ENCODE measurements at places on chromosomes 2 and 18. TPM values are rescaled to one million over a fixed set of nuclear protein-coding genes. Genes with fewer than 3 reads are reported as not detected.

- no peaks in the 10 kb centered on the region for H3K4me1 ChIP-seq
- no peaks in the 10 kb centered on the region for H3K27me3 ChIP-seq
- DNase-seq, result no peak
- H3K27ac ChIP-seq, result no peak overlapping the region
- no peaks in the 10 kb centered on the region for H3K36me3 ChIP-seq
These were observed 689.6 kb upstream of the HS6ST1 start for GRCh38 chr2:129008055-129008880.

The DES gene
- polyA plus RNA-seq, result not detected

The ABCG8 gene
- not detected for polyA plus RNA-seq

The MEIS1 gene
- polyA plus RNA-seq, result 8.1 TPM

DNA sequence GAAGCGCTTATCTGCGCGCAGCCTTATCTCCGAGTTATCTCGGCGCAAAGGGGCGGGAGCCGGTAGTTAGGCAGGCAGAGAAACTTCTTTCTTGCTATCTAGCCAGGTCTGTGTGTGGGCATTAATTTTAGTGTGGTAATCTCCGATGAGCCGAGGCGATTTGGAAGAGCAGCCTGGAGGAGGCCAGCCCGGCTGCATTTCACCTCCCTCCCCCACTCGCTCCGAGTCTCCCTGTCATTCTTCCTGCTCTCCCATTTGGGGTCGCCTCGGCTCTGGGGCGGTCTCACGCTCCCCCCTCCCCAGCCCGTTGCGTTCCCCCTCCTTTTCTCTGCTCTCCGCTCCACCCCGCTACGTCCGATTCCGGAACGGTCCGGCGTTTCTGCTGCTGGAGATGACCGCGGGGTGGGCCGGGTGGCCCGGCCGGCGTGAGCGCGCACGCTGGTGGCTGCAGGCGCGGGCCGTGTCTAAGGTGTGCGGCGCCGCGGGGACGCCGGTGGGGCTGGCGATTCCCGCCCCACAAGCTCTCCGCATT, 566 bp downstream of the GATA6 start:
- peak overlapping the region; percentile 87 for H3K27ac ChIP-seq
- peaks cover 35% of the 10 kb centered on the region for H3K27me3 ChIP-seq
- peak; percentile 74 for DNase-seq
- H3K4me3 ChIP-seq, result peak overlapping the region; percentile 86
- H3K4me1 ChIP-seq, result peaks cover 39% of the 10 kb centered on the region

DNA sequence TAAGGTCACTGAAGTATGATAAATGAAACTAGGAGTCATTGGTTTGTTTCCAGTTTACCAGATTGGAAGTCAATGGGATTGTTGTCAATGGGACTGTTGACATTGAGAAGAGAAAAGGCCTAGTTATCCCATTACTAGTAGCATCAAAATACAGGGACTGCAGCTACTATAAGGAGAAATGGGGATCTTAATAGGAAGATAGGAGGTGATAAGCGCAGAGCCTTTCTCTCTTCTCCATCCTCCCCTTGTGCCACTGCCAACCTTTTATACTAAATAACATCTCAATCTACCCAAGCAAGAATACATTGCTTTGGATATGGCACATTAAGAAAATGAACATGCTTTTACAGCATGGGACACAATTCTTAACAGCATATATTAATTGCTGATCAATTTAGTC, 10.5 kb upstream of the BBS5 start:
- H3K4me3 ChIP-seq, result no peak overlapping the region
- no peak overlapping the region for H3K27ac ChIP-seq
- H3K4me1 ChIP-seq, result no peaks in the 10 kb centered on the region
- no peaks in the 10 kb centered on the region for H3K36me3 ChIP-seq

- no peak for DNase-seq
- no peaks in the 10 kb centered on the region for H3K36me3 ChIP-seq
- H3K27me3 ChIP-seq, result no peaks in the 10 kb centered on the region
- H3K4me3 ChIP-seq, result no peak overlapping the region
- no peaks in the 10 kb centered on the region for H3K4me1 ChIP-seq
- no peak overlapping the region for H3K27ac ChIP-seq
These were observed 80.2 kb downstream of the MREG start for GRCh38 chr2:215933151-215933550.

DNA sequence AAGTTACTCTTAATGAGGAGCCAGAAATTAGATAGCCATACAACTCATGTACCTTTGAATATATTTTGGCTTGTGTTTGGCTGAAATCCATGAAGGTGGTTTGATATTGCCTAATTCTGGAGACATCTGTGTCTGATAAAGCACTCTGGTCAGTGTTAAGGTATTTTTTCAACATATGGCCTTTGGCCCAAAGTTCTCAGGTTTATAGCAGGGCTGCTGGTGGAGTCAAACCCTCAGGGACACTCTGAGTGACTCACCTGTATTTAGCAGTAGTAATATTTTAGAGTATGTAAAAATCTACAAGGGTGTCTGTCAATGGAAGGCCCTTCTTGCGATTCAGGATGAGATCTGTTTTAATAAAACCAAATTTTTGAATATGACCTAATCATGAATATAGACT, 666.5 kb downstream of the SLC4A3 start:
- DNase-seq, result no peak
- H3K4me1 ChIP-seq, result no peaks in the 10 kb centered on the region
- no peak overlapping the region for H3K27ac ChIP-seq
- no peak overlapping the region for H3K4me3 ChIP-seq

The CERKL gene
- polyA plus RNA-seq, result not detected

GRCh38 chr18:33751613-33752221, 173.7 kb downstream of the ASXL3 start:
- no peaks in the 10 kb centered on the region for H3K27me3 ChIP-seq
- H3K27ac ChIP-seq, result no peak overlapping the region
- H3K36me3 ChIP-seq, result no peaks in the 10 kb centered on the region
- H3K4me1 ChIP-seq, result no peaks in the 10 kb centered on the region
- DNase-seq, result peak; percentile 11

The GAL3ST2 gene
- polyA plus RNA-seq, result not detected

The FIGN gene
- 1.8 TPM for polyA plus RNA-seq

- no peak for DNase-seq
- H3K4me3 ChIP-seq, result no peak overlapping the region
- peaks cover 28% of the 10 kb centered on the region for H3K36me3 ChIP-seq
- no peaks in the 10 kb centered on the region for H3K27me3 ChIP-seq
These were observed 30.8 kb downstream of the LPIN1 start for GRCh38 chr2:11777066-11777782.

DNA sequence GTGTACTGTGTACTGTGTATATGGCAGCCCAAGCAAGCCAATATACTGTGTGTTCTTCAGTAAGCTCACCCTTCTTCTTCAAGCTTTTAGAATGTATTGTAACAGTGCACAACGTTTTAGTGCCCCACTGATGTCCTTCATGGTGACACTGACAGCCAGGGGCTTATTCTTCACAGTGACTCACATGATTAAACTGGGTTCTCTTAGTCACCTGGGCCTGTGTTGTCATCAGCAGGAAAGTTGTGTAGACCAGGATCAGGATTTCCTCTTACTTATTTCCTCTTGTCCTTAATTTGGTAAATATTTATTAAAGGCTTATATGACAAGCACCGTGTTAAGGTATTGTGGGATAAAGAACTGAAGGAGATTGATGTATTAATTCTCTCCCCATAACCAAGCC, 67.9 kb upstream of the THOC1 start:
- DNase-seq, result peak; percentile 57
- no peaks in the 10 kb centered on the region for H3K36me3 ChIP-seq
- no peak overlapping the region for H3K4me3 ChIP-seq
- H3K27ac ChIP-seq, result peak overlapping the region; percentile 36
- no peaks in the 10 kb centered on the region for H3K27me3 ChIP-seq

GRCh38 chr2:2733818-2734217, 402.7 kb upstream of the MYT1L start:
- H3K27me3 ChIP-seq, result no peaks in the 10 kb centered on the region
- no peaks in the 10 kb centered on the region for H3K4me1 ChIP-seq
- no peaks in the 10 kb centered on the region for H3K36me3 ChIP-seq
- H3K27ac ChIP-seq, result no peak overlapping the region
- H3K4me3 ChIP-seq, result no peak overlapping the region

The NCL gene
- polyA plus RNA-seq, result 14.9 TPM

DNA sequence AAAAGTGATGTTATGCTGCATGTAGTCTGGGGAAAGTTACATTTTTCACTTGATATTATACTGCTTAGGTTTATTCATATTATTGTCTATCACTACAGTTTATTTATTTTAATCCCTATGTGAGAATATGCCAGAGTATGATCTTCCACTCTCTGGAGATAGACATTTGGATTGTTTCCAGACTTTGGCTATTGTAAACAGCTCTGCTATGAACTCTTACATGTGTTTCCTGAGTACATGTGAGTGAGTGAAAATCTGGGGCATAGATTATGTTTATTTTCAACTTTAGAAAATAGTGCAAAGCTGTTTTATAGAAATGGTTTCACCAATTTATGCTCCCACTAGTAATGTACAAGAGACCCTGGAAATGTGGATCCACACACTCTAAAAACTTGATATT, 49.0 kb upstream of the EPAS1 start:
- no peaks in the 10 kb centered on the region for H3K36me3 ChIP-seq
- no peaks in the 10 kb centered on the region for H3K27me3 ChIP-seq
- H3K4me3 ChIP-seq, result no peak overlapping the region

The CD226 gene
- not detected for polyA plus RNA-seq

The CEBPZOS gene
- polyA plus RNA-seq, result 29.1 TPM

- no peak for DNase-seq
- no peaks in the 10 kb centered on the region for H3K36me3 ChIP-seq
- H3K27me3 ChIP-seq, result no peaks in the 10 kb centered on the region
- no peak overlapping the region for H3K4me3 ChIP-seq
- peaks cover 3% of the 10 kb centered on the region for H3K4me1 ChIP-seq
These were observed 122.0 kb downstream of the VIT start for GRCh38 chr2:36818542-36818941.

DNA sequence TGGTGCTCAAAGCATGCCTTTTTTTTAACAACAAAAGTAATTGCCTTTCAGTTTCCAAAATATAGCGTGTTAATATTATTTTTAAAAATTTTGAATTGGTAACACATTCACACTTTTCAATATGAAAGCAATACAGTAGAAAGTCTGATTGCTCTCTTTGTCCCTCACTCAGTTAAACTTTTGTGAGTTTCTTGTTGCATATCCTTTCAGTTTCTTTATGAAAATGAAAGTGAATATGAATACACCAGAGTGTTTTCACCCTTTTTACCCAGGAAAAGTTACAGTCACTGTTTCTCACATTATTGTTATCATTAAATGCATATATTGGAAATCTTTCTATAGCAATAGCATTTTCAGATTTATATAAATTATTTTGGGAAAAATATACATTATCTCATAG, 377.4 kb upstream of the CRIM1 start:
- H3K36me3 ChIP-seq, result no peaks in the 10 kb centered on the region
- no peak overlapping the region for H3K4me3 ChIP-seq
- peaks cover 8% of the 10 kb centered on the region for H3K4me1 ChIP-seq
- peaks cover 2% of the 10 kb centered on the region for H3K27me3 ChIP-seq

The CRACDL gene
- polyA plus RNA-seq, result 1.6 TPM

The PTH2R gene
- not detected for polyA plus RNA-seq

The RFX8 gene
- 0.16 TPM for polyA plus RNA-seq

GRCh38 chr18:23619388-23619881, 33.1 kb upstream of the NPC1 start:
- H3K27ac ChIP-seq, result no peak overlapping the region
- no peak overlapping the region for H3K4me3 ChIP-seq
- peaks cover 6% of the 10 kb centered on the region for H3K4me1 ChIP-seq
- peak; percentile 20 for DNase-seq
- no peaks in the 10 kb centered on the region for H3K36me3 ChIP-seq

- H3K4me3 ChIP-seq, result no peak overlapping the region
- peaks cover 3% of the 10 kb centered on the region for H3K36me3 ChIP-seq
- H3K27ac ChIP-seq, result no peak overlapping the region
- H3K27me3 ChIP-seq, result no peaks in the 10 kb centered on the region
- no peaks in the 10 kb centered on the region for H3K4me1 ChIP-seq
These were observed 65.2 kb downstream of the FARP2 start for GRCh38 chr2:241421330-241421729.

The BUB1 gene
- polyA plus RNA-seq, result 16.1 TPM

The SLC16A14 gene
- polyA plus RNA-seq, result 0.35 TPM

DNA sequence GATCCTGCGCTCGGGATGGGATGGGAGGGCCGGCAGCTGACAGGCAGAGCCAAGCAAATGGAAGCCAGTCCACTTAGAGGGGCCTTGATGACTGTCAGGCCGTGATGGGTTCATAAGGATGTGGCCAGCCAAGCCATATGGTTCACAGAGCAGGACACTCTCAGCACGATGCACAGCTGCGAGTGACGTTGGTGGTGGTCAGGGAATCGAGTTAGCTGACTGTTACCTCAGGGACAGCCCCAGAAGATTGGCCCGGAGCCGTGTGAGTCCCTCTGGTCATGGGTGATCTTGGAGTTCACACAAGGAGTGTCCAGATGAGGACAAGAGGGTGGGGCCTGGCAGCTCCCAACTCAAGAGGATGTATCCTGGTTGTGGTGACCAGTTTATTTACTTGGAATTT, 70.2 kb downstream of the TPGS2 start:
- no peak overlapping the region for H3K4me3 ChIP-seq
- no peak overlapping the region for H3K27ac ChIP-seq

GRCh38 chr2:10267036-10267435, 35.7 kb upstream of the HPCAL1 start:
- H3K27ac ChIP-seq, result no peak overlapping the region
- peaks cover 3% of the 10 kb centered on the region for H3K4me1 ChIP-seq
- no peak overlapping the region for H3K4me3 ChIP-seq
- no peaks in the 10 kb centered on the region for H3K36me3 ChIP-seq
- H3K27me3 ChIP-seq, result no peaks in the 10 kb centered on the region
- DNase-seq, result no peak

- H3K27me3 ChIP-seq, result no peaks in the 10 kb centered on the region
- H3K36me3 ChIP-seq, result no peaks in the 10 kb centered on the region
- no peak overlapping the region for H3K27ac ChIP-seq
- H3K4me1 ChIP-seq, result peaks cover 9% of the 10 kb centered on the region
These were observed 42.6 kb upstream of the EDAR start for GRCh38 chr2:109031476-109032228.

- peaks cover 21% of the 10 kb centered on the region for H3K27me3 ChIP-seq
- H3K36me3 ChIP-seq, result no peaks in the 10 kb centered on the region
- peak; percentile 26 for DNase-seq
- H3K27ac ChIP-seq, result no peak overlapping the region
These were observed 22.7 kb upstream of the SPR start for GRCh38 chr2:72864500-72864899.

DNA sequence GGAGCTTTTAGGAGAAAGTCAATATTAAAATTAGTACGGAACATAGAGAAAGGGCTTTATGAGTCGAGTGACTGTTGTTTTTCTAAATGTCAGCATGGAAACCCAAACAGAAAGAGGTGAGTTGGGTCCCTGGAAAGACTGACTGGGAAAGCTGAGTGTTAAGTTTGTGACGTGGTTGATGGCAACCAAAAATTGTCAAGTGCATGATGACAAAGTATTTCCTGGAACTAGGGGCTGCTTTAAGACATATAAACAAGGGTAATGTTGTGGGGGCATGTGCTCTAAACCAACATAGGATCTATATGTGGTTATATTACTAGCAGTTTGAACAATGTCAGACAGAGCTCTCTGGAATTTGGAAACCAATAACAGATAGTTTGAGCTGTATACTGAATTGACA, 50.9 kb upstream of the GPD2 start:
- no peak for DNase-seq
- no peak overlapping the region for H3K4me3 ChIP-seq
- peaks cover 15% of the 10 kb centered on the region for H3K27me3 ChIP-seq
- H3K4me1 ChIP-seq, result no peaks in the 10 kb centered on the region
- H3K27ac ChIP-seq, result no peak overlapping the region
